ENCODE measurements at places on chromosomes 11 and 22. TPM values are rescaled to one million over a fixed set of nuclear protein-coding genes. Genes with fewer than 3 reads are reported as not detected.

Gene BLID
- polyA plus RNA-seq, result not detected

Gene PITPNM1
- 7.7 TPM for polyA plus RNA-seq

DNA sequence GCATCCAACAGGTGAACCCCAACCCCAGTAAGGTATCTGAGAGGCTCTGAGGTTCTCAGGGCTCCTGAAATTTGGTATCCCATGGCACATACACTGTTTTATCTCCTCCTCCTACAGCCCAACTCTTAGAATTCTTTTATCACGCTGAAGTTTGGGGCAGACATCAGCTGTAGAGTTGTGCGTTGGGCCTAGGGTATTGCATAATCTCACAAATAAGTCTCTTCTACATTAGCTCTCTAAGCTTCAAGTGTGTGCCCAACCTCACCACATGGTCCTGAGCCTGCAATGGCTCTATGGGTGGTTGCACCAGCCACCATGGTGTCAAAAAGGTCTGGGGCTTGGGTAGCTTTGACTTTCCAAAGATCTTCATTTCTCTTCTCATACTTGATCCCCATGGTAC, 603.0 kb downstream of the BUD13 start:
- DNase-seq, result no peak

DNA sequence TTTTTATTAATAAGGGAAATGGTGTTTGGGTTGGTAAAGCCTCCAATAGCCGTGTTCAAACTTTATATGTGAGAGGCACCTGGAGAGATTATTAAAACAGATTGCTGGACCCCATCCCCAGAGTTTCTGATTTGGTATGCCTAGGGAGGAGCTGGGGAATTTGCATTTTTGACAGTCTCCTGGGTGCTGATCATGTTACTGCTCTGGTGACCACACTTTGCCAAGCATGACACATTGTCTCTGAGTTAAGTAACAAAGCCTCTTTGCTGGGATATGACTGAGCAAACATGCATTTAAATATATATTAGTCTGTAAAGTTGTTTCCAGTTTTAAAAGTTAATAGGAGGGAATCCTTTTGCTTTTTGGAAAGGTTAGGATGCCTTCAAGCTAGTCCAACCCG, 140.4 kb downstream of the NAV2 start:
- DNase-seq, result no peak

Gene ARHGAP8
- 2.4 TPM for polyA plus RNA-seq

Gene OR2D2
- not detected for polyA plus RNA-seq

- DNase-seq, result no peak
These were observed 548 bp downstream of the FDXACB1 start for GRCh38 chr11:111878385-111878848.

GRCh38 chr11:94700622-94701021, 67.5 kb upstream of the AMOTL1 start:
- no peak for DNase-seq

Gene TMEM45B
- 0.38 TPM for polyA plus RNA-seq

Gene NXPE4
- not detected for polyA plus RNA-seq

DNA sequence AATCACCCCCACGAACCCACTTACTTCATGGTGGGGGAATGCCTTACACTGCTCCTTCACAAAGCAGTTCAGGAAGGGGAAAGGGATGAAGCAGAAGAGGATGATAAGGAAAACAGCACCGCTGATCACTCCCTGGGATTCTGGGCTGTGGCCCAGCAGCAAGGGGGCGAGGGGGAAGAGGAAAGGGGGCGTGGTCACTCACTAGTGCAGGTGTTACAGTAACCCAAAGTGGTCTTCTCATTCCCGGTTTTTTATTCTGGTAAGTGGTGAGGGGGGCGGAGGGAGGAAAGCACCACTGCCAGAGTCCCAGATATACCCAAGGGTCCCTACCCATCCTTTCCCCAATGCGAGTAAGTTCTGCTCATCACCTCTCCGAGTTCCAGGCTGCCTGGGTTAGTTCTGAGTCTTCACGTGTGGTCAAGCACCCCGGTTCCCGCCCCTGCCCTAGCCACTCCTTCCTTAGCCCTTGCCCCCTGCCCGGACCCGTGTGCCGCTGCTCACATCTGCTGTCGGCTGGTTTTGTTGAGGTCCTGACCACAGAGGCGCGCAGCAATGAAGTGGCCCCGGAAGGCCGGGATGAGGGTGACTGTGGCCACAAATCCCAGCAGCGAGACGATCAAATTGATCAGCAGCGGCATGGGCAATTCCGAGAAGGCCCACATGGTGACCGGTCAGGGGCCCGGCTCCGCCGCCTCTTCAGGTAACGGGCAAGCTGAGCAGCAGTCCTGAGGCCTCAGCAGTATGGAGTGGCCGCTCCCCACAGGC, 477 bp downstream of the DPAGT1 start:
- DNase-seq, result peak; percentile 22

Data from muscle of back (tissue), 13 donors.